ENCODE measurements at places on chromosomes 4 and X.

DNA sequence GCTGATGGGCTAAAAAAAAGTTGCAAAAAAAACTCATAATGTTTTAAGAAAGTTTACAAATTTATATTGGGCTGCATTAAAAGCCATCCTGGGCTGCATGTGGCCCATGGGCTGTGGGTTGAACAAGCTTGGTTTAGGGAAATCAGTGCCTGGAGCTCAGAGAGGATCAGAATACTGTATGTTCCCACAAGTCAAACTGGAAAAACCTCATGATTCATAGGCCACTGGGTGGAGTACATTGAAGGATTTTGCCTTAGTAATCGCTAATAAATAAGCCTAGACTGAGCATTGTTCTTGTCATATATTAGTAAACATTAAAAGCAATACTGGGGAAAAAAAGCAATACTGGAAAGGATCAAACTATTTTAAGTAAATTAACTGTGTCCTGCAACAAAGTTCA lies 246.3 kb upstream of the TAPT1 start:
- no peak for DNase-seq

- no peak for DNase-seq
These were observed 16.2 kb upstream of the LAMP2 start for GRCh38 chrX:120485315-120485637.

DNA sequence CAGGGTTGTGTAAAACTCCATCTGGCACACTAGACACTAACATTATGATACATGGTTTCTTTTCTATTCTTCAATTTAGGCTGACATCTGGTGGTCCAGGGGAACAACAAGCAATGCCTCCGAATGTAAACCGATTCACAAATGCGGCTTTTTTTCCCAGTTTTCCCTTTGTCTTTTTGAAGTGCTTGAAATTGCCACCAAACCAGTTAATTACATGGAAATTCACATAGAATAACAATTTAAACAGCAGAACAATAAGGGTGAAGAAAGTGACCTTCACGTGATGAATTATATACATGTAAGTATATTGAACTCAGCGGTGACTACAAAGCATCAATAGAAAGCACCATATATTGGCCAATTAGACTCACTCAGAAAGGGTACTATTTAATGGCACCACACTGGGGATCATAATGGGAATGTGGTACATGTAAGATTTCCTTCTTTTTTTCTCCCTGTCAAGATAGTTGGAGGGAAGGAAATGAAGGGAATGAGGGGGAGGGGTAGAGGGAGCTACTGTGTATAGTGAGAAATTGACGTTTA lies 103.9 kb downstream of the MMRN1 start:
- DNase-seq = no peak

DNA sequence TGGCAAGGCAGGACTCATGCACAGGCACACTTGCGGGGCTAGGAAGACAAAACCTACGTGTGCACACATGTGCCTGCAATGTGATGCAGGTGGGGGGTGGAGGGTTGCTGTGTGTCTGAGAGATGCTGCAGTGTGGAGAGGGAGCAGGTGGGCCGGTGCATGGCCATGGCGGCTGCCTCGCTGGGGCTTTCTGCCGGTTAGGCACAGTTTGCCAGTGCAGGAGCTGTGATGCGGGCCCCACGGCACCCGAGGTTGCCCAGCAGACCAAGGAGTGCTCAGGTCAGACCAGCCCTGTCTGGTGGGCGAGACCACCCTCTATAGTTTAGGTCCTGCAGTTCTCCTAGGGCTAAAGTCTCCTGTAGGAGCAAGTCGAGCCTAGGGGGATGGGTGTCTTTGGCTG lies 4.4 kb upstream of the AFM start:
- no peak for DNase-seq

- no peak for DNase-seq
These were observed 281.7 kb upstream of the PITX2 start for GRCh38 chr4:110904435-110905065.

- no peak for DNase-seq
These were observed 47.6 kb downstream of the NHSL2 start for GRCh38 chrX:71958281-71958675.
